ENCODE measurements at places on chromosomes 13 and 19.

DNA sequence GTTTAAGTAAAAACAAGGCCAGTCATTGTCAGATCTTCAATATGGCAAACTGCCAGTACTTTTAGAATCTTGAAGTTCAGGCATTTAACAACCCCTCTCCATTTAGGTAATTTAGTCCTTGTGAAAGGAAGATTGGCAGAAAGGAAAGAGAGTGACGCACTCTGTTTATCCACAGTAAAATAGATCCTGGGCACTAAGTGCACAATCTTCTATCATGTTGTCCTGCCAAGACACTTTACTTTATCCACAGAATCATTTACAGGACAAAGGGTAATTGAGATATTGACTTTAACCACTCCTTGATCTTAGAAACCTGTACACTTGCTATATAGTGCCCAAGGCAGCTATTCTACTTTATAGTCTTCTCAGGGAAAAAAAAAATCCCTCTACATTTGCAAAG lies 786.4 kb upstream of the SLITRK1 start:
- DNase-seq: no peak

DNA sequence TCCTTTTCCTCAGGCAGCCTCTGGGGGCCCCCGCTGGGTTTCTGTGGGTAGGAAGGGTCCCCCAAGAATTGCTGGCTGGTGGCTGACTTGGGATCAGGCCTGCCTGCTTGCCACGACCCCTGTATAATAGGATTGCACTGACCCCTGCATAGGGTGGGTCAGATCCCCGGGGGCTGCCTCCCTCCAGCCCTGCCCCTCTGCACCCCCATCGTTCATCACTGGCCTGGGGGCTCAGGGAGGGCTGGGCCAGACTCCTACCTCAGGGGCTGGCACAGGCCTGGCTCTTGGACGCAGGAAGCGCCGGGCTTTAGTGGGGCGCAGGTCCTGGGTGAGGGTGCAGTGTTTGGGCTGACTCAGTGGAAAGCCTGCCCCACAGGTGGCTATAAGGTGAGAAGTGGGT lies 10.6 kb downstream of the NDUFB7 start:
- DNase-seq: no peak

DNA sequence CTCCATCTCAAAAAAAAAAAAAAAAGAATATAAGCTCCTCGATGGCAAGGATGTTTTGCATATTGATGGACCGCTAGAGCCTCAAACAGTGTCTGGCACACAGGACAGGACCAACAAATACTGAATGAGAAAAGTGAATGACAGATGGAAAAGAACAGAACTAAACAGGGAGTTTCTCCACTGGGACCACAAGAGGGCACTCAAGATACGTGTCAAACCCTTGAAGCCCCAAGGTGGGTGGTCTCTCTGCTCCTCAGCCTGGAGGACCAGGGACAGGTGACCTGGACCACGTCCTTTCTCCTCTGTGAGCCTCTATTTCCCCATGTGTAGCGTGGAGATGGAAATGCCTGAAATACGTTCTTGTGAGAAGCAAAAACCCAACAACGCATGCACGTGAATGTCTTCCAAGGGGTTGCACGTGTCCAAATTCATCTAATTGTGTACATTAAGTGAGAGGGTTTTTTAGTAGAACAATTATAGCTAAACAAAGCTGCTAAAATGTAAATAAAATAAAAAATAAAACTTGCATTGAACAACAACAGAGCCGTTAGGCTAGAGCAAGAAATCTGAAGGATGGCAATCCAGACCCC lies 5.7 kb upstream of the CDC42EP5 start:
- no peak for DNase-seq

GRCh38 chr13:27302643-27303262 lies 32.1 kb downstream of the RASL11A start:
- no peak for DNase-seq

DNA sequence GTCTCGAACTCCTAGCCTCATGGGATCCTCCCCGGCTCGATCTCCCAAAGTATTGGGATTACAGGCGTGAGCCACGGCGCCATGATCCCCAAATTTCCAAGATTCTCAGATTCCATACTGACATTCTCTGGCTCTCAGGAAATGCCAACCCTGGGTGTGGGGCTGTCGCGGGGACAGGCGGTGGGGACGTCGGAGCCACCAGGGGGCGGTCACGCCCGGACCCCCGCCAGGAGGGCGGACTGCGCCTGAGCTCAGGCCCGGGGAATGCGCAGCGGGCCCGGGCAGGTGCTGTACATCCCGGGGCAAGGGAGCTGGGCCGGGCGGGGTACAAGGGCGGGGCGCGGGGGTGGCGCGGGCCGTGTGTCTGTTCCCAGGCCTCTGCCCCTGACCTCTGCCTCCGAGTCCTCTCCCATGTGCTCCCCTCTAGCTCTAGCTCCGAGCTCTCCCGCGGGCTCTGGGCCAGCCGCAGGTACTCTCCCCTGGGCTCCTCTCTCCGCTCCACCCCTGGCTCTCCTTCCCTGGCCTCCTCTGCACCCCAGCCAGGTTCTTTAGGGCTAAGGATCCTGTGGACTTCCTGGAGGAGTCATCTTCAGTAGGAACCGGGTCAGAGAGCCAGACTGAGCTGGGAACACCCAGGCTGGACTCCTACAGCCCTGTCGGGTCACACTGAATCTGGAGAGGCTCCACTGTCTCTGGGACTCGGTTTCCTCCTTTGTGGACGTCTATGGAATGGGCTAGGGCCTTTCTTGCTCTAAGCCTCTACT lies 2.4 kb downstream of the PPP1R13L start:
- DNase-seq: no peak

- DNase-seq: no peak
These were observed 14.4 kb downstream of the LILRA5 start for GRCh38 chr19:54298357-54299125.

DNA sequence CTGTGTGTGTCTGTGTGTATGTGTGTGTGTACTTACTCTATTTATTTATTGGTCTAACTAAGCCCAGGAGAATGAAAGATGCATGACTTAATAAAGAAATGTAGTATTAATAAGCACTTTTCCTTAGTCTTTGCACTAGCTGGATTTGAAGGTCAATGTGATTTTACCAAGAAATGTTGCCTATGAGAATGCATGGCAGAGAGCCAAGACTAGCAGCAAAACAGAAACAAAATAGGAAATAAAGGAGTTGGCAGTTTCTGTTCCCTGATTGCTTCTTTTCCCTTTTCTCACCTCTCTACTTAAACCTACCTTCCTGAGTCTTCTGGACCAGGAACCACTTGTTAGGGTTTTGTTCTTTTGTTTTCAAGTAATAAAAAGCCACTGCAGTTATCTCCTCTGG lies 286.1 kb downstream of the KCTD12 start:
- no peak for DNase-seq

DNA sequence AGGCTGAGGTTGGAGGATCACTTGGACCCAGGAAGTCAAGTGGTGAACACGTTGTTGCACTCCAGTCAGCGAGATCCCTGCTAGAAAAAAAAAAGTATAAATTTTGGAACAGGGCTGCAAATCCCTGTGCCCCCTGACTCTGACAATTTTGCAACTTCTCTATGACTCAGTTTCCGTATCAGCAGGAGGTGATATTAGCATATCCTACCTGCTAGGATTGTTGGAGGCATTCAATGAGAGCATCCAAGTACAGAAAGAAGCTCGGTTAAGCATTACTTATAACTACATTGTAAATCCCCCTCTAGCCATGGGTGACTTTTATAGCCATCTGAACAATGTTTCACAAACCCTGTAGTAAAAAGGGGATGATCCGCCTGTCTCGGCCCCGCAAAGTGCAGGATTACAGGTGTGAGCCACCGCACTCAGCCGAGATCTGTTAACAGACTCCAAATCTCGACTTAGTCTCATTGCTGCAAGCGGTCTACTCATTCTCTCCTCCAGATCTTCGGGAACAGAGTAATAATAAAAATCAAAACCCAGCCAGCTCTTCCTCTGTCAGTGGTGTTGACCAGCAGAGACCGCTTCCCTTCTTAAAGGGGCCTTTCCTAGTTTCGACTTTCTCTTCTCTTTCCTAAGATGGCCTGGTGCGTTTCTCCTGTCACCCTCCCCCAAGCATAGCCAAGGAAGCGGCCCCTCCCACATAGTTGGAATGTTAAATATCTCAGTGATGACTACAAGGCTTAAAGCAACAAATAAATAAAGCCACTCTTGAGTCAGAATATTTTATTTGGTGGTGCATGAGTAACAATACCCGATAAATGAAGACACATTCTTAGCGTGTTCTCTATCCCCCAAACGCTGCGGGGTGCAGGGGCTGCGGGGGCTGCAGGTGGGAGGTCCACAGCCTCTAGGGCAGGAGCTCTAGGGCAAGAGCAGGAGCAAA lies 10.3 kb upstream of the BICRA start:
- DNase-seq: peak; percentile 72

GRCh38 chr19:13931391-13932148 lies 6.6 kb downstream of the PODNL1 start:
- DNase-seq: no peak

GRCh38 chr13:36998624-36999041 lies 507 bp downstream of the ALG5 start:
- no peak for DNase-seq

- DNase-seq: no peak
These were observed 23.6 kb downstream of the ZNF541 start for GRCh38 chr19:47549261-47549862.

- DNase-seq: no peak
These were observed 50.7 kb downstream of the ACSBG2 start for GRCh38 chr19:6185835-6186834.

GRCh38 chr19:7223429-7223828 lies 70.8 kb downstream of the INSR start:
- DNase-seq: no peak

DNA sequence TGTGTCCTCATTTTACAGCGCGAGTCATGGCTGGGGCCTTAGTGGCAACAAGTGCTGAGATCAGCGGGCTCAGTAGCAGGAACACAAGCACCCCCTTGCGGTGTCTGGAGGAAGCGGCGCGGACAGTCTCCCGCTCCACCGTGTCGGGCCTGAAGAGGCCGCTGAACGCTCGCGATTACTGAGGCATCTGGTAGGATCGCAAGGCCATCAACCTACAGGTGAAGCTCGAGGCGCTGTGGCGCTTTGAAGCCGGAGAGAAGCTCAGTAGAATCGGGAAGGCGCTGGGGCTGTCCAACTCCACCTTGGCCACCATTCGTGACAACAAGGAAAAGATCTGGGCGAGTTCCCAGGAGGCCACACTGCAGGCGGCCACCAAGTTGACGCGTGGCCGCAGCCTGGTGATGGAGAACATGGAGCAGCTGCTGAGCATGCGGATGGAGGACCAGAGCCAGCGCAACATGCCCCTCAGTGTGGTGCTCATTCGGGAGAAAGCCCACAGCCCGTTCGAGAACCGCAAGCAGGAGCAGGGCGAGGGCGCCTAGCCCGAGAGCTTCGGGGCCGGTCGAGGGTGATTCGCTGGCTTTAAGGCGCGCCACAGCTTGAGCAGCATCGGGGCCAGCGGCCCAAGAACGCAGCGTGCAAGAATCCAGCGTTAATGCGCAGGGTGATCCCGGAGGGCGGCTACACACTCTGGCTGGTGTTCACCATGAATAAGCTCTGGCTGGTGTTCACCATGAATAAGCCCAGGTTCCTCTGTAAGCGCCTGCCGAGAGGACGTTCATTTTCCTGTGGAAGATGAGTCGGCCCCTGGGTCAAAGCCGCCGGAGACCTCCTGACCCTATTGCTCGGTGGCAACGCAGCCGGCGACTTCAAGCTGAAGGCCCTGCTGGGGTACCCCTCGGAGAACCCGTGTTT lies 8.3 kb upstream of the MZF1 start:
- no peak for DNase-seq

DNA sequence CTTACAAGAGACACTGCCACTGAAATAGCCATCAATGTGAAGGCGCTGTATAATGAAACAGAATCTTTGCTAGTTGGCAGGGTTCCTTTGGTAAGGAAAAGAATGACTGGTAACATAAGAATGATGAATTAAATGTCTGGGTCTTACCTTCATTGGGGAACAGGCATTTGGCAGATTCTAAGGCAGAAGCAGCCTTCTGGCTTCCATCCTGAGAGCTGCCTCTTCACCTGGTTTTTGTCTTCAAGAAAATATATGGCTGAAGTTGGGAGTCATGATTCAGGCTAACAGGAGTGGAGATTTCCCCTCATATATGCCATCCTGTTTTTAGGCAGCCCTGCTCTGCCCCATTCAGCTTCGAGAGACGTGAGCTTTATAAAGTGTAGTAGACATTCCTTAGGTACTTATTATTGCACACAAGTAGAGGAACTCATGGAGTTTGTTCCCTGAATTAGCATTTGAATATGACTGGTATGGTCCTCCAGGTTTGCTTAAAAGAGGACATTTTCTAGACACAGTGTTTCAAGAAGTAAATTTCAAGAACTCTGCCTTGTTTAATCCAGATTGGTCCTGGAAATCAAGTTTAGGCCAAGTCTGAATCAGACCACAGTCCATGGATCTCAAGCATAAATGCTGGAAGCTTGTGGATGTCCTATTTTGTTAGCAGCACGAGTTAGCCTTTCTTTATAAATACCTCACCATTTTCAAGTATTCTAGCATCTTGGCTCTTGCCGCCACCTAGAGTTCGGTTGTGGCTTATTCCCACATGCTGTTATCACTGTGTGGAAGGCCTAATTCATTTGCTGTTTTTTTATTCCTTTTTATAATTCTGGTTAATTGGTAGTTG lies 56.2 kb upstream of the AKAP11 start:
- DNase-seq: no peak

GRCh38 chr19:1295169-1296012 lies 9.7 kb downstream of the EFNA2 start:
- DNase-seq: no peak

DNA sequence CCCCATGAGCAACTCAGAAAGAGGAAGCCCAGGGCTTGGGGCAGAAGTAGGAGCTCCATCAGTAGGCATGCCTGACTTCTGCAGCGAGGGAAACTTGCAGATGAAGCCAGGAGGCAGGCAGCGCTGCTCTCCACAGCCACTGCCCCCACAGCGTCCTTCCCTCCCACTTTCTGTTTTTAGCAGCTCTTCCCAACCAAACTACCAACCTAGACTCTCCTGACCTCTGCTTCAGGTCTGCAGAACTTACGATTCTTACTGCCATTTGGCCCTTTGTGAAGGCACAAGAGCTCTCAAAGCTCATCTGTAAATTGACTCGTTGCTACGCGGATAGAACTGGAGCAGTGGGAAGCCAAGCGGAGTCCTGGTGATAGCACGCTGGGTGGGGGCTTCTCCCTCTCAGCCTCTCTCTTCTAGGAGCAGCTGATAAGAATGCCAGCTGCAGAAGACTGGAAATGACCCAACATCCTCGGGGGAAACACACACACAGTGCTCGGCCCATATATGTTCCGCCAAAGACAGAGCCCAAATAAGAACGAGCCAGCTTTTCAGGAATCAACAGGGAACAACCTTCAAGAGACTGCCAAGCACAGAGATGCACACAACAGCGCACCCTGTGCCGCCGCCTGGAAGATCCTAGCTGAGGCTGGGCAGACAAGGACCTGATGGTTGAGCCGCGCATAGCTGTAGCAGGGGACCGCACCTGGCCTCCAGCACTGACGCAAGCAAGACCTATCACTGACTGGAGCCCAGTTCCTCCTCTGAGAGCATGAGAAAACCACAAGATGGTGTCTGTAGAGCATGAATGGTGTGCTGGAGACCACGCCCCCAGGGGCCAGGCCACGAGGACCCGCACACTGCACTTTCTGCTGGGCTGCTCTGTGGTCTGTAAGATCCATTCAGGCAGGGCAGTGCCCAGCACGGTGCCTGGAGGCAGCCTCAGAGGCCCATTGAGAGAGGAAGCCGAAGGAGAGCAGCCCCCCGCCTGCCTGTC lies 15.9 kb upstream of the SLC35E1 start:
- DNase-seq: no peak

- DNase-seq: no peak
These were observed 7.9 kb downstream of the GPR12 start for GRCh38 chr13:26752671-26753070.

GRCh38 chr19:17966129-17966483 lies 801 bp upstream of the KCNN1 start:
- no peak for DNase-seq

- peak; percentile 5 for DNase-seq
These were observed 1.0 kb upstream of the CAPN12 start for GRCh38 chr19:38745316-38745715.
